Tracheal epithelial cell (primary cell): ENCODE measurements at places on chromosomes 4 and X. TPM values are rescaled to one million over a fixed set of nuclear protein-coding genes. Genes with fewer than 3 reads are reported as not detected.

MAGEB2 gene
- not detected in 2 replicates for total RNA-seq

DDX53 gene
- not detected in 2 replicates for total RNA-seq

STAP1 gene
- not detected in 2 replicates for total RNA-seq

BANK1 gene
- total RNA-seq = 0.43 and 0.72 TPM in 2 replicates

C4orf51 gene
- not detected in 2 replicates for total RNA-seq

GNPDA2 gene
- 9.6 and 11.1 TPM in 2 replicates for total RNA-seq

CYTL1 gene
- 0.48 TPM in 1 of 2 replicates, not detected in the other for total RNA-seq

SPANXA1 gene
- not detected in 2 replicates for total RNA-seq

TMEM187 gene
- 4.9 and 8.9 TPM in 2 replicates for total RNA-seq

TLR8 gene
- under 0.01 TPM in 1 of 2 replicates, not detected in the other for total RNA-seq

ARMCX2 gene
- 37.9 and 58.3 TPM in 2 replicates for total RNA-seq

USP9X gene
- total RNA-seq = 68.2 and 73.7 TPM in 2 replicates

NUDT9 gene
- 10.8 and 15.8 TPM in 2 replicates for total RNA-seq

SSX3 gene
- total RNA-seq = not detected in 2 replicates

HTR2C gene
- total RNA-seq = under 0.01 TPM in 1 of 2 replicates, not detected in the other

PRKG2 gene
- 1.2 and 5.5 TPM in 2 replicates for total RNA-seq

CLIC2 gene
- total RNA-seq = under 0.01 and 1.7 TPM in 2 replicates

NLGN4X gene
- 0.24 TPM in 1 of 2 replicates, not detected in the other for total RNA-seq

HDAC8 gene
- total RNA-seq = 17.1 and 19.3 TPM in 2 replicates

ENPEP gene
- total RNA-seq = 0.21 and 3.9 TPM in 2 replicates

SOD3 gene
- total RNA-seq = 0.64 and 1.9 TPM in 2 replicates

RAP1GDS1 gene
- 64.6 and 87.2 TPM in 2 replicates for total RNA-seq

FDCSP gene
- not detected in 2 replicates for total RNA-seq

CENPVL1 gene
- not detected in 2 replicates for total RNA-seq
